Amniotic stem cell (primary cell): ENCODE measurements at places on chromosomes 1 and 21.

DNA sequence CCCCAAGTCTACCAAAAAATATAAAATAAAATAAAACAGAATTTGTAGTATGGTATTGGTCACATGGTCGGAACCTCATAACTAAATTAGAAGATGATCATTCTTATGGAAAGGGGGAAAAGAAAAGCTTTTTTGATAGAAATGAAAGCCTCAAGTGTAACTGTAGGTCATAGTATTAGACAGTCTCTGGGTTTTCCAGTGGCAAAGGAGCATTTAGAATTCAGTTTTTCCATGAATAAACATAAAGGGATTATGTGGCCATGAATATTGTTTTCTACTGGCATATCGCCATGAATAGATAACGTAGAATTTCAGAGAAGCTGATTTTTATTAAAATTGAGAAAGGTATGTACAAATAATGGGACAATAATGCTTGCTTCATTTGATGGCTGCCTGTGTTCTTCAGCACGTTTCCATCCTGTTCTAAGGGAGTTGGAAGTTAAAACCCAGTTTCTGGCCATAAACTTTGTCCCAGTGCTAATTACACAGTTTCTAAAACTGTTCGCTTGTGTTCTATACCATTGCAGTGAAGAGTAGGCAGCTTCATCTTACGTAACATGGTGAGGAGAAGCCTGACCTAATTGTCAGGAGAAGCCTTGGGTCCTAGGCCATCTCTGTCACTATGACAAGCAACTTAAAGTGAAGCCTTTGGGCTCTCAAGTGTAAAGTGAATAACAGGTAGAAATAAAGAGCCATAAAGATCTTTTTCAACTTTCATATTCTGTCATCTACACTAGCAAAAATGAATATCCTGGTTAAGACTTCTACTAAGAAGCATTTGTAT, 70.5 kb upstream of the PGD start:
- no peak for DNase-seq

DNA sequence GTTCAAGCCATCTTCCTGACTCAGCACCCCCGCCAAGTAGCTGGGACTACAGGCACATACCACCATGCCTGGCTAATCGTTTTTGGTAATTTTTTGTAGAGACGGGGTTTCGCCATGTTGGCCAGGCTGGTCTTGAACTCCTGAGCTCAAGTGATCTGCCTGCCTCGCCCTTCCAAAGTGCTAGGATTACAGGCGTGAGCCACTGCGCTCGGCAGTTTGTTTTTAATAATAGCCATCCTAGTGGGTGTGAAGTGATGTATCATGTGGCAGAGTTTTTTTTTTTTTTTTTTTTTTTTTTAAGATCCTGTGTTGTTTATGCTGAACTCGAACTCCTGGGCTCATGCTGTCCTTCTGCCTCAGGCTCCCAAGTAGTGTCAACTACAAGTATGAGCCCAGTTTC, 51.8 kb downstream of the SPEN start:
- no peak for DNase-seq

DNA sequence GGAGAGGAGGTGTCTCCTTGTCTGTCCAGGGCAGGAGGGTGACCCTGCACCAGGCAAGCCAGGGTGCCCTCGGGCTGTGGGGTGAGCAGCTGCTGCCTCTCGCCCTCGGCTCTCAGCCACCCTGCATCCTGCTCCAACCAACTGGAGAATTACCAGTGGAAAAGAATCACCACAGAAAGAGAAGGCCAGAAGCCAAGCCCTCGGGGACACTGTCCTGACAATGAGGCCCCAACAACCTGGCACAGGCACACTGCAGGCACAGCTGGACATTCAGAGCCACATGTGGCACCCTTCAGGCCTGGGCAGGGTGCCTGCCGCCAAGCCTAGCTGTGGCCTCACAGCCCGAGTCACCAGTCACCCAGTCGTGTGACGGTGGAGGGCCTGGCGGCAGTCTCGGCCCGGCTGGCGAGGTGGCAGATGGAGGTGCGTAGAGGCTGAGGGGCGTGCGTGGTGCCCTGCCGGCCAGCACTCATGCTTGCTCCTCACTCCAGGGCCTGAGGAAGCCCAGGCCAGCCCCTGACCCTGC, 12.0 kb downstream of the MEGF6 start:
- DNase-seq = no peak

GRCh38 chr21:37620401-37620800, 253.8 kb downstream of the DYRK1A start:
- DNase-seq = no peak

DNA sequence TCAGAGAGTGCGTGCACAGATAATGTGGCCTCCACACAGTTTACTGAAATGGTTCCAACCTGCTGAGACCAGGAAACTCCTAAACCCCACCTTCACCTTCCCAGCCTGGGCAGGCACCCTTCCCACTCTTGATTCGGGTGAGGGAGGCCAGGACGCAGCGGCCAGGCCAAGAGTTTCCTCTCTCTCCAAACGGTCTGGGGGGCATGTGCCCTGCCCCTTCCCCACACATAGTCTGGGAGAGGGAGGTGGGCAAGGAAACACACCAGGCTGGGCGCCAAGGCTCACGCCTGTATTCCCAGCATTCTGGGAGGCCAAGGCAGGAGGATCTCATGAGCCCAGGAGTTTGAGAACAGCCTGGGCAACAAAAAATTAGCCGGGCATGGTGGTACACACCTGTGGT, 9.6 kb downstream of the TNFRSF8 start:
- no peak for DNase-seq

DNA sequence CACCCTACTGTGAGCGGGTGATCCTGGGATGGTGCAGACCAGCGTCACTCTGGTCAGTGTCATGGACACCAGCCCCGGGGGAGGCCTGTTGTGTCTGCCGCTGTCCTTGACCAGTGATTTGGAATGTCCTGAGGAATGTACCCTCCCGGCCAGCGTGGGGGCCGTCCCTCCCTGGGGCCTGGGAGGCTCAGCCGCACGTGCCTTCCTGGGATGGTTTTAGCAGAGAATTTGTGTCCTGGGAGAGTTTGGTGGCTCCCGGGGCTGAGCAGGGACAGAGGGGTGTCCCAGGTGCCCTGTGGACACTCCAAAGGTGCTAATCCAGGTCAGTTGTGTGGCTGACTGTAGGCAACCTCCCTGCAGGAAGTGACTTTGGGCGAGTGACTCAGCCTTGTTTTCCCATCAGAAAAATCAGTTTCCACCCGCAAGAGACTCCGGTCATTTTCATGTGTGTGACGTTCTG, 6.2 kb downstream of the ARHGEF16 start:
- no peak for DNase-seq

DNA sequence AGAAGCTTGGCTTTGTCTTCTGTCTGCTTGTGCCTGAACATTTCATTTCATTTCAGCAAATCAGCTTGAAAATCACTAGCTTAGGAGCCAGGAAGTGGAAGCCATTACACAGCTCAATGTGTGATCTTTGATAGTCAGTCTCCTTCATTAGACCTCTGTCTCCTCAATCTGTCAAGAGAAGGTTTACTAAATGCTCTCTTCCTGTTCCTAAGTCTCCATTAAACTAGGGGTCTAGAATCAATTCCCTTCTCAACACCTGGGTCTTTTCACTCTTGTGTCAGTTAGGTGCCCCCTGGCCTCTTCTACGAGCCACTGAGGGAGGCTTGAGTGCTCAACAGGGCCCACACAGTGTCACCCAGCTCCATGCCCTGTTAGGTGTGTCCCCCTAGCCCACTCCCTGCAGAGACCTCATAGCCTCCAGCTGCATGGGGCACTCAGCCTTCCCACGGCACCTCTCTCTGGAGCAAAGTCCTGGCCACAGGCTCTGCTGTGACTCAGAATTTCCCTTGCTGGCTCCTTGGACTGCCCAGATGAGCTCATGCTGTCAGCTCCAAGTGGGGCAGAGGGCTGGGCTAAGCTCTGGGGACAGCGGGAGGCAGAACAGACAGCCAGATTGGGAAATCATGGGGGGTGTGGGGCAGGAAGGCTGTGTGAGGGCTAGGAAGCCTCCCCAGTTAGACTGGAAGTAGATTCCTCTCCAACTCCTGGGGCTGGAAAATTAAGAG, 115.7 kb upstream of the IPO9 start:
- peak; percentile 98 for DNase-seq

GRCh38 chr21:24895885-24896734, 711.2 kb downstream of the MRPL39 start:
- DNase-seq = no peak

GRCh38 chr1:206469933-206470691, at the start of gene IKBKE:
Gene IKBKE, plus strand, starts transcription at chr1:206470476. Its CDS starts 2,752 bp downstream, at chr1:206473228.
- peak; percentile 58 for DNase-seq

GRCh38 chr21:28215214-28215954, 777.3 kb downstream of the LTN1 start:
- DNase-seq = peak; percentile 76

DNA sequence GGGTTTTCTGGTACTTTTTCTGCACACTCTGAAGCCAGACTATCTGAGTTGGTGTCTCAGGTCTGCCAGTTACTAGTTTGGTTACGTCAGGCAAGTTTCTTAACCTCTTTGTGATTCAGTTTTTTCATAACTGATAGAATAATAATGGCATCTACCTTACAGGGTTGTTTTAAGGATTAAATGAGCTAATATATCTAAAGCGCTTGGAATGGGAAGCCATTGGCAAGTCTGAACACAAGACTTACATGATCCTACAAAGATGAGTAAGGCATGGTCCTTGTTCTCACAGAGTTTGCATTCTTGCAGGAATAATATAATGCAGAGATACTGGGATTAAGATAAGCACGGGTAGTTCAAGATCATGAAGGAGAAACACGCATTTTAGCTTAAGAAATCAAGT, 9.2 kb upstream of the DENND2D start:
- no peak for DNase-seq

- DNase-seq = no peak
These were observed 143.7 kb upstream of the ETS2 start for GRCh38 chr21:38661889-38662568.
